Activated CD4-positive, alpha-beta T cell treated with anti-CD3 and anti-CD28 coated beads, Interleukin-2, Interleukin-4, amounts not matched to agents 100 ng/mL and 50 ng/mL, durations not matched to agents 16 hours and 8 hours (primary cell): ENCODE measurements at places on chromosomes 12 and 14.

DNA sequence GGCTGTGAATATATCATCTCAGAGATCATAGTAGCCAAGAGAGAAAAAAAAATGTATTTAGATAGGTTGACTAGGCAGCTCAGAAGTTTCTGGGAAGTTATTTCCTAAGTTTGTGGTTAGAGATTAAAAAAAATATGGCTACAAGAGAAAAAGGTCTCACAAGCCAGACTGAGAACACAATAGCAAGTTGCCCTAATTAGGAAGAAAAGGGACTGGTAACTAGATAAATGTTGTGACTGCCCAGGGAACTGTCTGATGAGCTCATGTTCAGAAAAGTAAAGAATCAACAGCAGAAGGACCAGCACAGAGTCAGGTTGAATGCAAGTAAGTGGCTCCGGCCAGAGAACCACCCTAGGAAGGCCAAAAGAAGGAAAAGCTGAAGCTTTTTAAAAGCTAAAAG, 256.6 kb downstream of the PRKD1 start:
- DNase-seq = no peak

- no peak for DNase-seq
Measured at GRCh38 chr14:69769623-69770022, 2.7 kb downstream of the SRSF5 start.

- no peak for DNase-seq
Measured at GRCh38 chr12:131793243-131794022, 34.8 kb upstream of the MMP17 start.

DNA sequence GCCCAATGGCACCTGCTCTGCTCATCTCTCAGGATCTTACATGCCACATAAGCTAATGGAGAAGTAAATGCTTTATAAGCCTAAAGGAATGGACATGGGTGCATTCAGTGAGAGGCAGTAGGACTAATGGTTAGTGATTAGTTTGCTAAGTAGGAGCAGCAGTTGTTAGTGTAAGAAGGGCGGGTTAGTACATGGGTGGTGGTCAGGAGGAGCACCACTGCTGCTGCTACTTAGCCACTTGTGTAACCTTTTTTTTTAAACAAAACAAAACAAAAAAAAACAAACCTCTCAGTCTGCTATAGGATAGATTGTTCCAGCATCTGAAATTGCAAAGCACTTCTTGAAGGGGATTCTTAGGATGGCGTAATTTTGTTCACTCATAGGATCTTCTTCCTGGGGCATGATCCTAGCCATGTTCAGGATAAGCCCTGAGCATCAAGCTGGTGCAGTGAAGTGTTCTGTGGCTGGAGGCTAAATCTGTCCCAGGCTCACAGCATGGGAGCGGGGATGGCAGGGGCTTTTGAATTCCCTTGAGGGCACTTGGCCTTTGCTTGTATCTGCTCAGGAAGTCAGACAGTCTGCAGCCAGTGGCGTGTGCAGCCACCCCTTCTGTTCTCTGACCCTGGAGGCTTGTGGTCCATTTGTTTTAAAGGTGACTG, 63.6 kb downstream of the CHST11 start:
- DNase-seq = no peak

DNA sequence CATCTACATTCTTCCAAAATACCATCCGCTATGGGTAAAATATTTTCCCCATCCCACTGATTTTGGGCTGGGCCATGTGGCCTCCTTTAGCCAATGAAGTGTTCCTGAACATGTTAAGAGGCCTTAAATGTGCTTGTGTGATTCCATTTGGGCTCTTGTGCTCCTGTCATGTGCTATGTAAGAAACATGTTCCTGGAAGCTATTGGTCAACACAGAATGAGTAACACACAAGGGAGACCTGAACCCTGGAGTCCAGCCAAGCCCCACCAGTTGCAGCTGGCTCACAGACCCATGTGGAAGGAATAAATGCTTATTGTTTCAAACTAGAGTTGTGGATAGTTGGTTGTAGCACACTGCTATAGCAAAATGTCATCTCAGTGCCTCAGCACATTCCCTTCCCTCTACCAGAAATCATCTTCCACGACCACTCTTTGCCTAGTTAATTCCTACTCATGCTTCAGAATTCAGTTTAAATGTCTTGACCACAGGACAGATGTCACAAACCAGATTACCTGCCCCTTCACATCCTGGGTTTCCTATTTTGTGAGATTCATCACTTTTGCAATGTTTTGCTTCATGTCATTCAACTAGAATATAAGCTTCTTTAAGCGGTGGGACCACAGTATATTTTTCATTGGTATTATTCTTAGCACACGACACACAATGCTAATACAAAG, 217.3 kb upstream of the EEA1 start:
- DNase-seq = no peak
